ENCODE measurements at places on chromosomes 6 and 20.

DNA sequence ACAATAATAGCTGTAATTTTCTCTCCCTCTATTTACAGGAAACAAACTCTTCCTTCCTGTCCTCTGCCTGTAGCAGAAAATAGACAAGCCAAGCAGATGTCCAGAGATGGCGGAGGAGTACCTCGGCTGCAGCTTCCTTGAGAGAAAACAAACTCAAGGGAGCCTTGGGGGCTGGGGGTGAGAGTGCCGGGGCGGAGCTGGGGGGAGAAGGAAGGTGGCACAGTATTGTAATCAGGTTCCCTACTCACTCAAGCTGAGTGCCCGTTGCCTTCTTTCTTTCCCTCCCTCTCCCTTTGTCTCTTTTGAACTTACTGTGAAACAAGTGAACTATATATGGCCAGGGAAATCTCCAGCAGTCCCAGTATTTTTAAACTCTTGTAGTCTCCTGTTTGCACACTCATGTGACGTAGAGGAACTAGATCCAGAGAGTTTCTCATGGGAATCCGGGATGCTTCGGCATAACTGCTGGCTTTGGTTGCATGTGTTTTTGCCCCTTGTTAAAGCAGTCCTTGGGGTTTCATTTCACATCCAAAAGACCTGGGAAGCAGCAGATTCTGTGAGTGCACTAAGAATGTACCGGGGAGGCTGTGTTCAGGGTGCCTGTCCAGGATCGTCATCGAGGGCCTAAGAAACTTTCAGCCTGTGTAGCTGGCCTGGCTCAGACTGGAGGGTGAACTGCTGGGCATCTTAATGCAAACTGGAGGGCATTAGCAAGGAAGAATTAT is 44.6 kb upstream of the HDDC2 start:
- no peak for DNase-seq

DNA sequence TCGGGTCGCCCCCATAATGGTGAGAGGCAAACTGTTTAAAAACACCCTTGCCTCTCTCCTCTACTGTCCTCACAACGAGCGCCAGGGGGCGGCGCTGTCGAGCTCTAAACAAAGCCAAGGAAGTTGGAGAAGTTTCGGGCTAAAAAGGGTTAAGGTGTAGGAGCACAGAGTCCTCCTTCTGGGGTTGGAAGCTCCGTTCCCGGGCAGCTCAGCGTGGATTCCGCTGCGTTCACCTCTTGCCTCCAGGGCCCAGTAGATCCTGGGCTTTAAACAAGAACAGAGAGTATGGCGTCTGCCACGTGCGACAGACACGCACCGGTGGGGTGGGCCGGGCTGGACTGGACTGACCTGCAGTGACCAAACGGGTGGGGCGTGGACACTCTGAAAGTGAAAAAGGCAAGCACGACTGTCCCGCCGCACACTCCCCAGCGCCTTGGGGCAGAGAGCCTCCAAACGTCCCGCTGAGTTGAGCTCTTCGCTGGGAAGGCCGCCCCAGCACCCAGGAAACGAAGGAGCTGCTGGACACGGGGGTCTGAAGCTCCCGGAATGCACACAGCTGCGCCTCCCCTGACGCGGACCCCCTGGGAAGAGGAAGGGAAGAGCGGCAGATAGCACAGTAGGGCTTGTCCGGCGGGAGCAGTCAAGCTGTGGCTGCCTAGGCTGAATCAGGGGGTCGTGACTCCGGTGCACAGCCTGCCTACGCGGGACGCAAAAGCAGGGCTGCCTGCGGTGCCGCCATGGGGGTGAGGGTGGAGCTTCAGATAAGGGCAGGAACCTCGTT is 1.6 kb upstream of the THBD start:
- peak; percentile 87 for DNase-seq

DNA sequence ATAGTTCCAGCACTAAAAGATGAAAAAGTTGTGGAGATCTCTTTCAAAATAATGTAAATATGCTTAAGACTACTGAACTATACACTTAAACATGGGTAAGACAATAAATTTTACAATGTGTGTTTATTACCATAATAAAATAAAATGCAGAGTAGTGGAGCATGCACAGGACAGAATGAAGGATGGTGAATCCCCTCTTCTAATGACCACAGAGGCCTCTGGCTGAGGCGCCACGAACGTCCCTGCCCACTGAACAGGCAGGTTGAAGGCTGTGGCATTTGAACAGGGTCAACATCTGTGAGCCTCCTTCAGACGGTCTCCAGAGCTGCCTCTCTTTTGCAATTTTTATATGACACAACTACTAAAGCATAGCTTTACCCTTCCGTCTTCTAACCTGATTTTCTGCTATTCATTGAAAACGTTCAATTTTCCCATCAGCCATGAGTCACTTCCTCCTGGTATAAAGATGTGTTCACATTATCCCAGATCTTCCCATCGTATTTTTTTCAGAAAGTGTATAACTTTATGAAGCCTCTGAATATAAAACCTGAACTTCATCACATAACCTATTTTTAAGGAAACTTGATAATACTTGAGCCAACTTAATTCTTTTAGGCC is 37.8 kb downstream of the ADGRF4 start:
- no peak for DNase-seq

- DNase-seq: no peak
Observed at GRCh38 chr6:141203902-141204575, 928.7 kb upstream of the GJE1 start.

- peak; percentile 4 for DNase-seq
Observed at GRCh38 chr6:3887150-3887700, 38.1 kb downstream of the FAM50B start.

DNA sequence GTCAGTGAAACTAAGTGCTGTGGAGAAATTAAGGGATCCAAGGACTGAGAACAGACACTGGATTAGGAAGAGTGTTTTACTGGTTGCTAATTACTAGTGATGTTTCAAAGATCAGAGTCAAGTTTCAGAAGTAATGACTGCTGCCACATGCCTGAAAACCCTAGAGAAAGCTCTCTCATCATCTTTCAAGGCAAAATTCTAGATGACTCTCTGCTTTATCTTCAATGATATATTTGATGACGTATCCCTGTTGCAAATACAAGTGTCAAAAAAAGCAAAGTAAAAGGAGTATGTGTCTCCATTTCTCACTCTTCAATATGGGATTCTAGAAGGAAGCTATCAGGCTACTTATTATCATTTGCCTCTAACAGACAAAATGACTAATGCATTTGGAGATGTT is 38.0 kb downstream of the HMGCLL1 start:
- no peak for DNase-seq

GRCh38 chr6:42104095-42104803 is 38.2 kb downstream of the C6orf132 start:
- DNase-seq: peak; percentile 82

- DNase-seq: no peak
Observed at GRCh38 chr6:110265273-110265672, 85.0 kb downstream of the CDC40 start.

DNA sequence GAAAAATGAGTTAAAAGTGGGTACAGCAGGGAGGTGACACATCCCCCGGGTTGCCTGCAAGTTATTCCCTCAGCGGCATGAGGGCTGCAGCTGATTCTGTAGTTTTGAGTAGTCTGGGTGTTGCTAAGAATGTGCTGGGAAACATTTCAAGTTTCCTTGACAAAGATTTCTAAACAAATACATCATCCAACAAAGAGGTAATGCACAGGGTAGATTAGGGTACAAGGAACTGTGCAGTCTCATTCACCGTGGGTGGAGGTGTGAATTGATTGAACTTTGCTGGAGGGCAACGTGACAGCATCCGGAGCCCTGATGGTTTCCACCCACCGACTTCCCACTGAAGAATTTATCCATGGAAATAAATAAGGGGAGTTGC is 21.8 kb downstream of the CASS4 start:
- no peak for DNase-seq

DNA sequence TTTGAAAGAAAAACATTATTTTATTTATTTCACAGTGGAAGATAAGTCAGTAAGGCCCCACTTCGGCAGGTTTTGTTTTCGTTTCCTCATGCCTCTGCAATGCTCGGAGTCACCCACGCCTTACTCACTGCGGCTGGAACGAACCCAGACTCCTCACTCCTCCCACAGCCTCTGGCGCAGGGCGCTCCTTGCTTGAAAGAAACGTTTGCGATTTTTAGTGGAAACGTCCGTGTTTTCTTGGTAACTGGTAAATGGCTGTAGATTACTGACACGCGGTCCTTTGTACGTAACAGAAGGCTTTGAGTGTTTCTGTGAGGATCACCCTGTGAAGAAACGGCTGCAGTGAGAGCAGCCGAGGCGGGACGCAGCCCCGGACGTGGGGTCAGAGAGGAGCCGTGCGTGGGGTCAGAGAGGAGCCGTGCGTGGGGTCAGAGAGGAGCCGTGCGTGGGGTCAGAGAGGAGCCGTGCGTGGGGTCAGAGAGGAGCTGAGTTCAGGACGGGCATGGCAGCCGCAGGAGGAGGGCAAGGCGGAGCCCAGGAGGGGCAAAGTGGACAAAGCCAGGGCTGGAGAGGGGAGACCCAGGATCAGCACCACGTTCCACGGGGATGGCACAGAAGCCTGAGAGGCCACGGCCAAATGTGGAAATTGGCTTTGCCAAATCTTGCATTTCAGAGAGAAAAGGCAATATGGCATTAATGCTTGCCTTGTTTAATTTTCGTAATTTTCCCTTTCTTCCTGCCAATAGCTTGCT is 198.6 kb upstream of the THBS2 start:
- no peak for DNase-seq

- no peak for DNase-seq
Observed at GRCh38 chr6:83893024-83893423, 33.5 kb downstream of the CYB5R4 start.

- DNase-seq: peak; percentile 99
Observed at GRCh38 chr6:26043384-26044139, 43.7 kb upstream of the HFE start.

DNA sequence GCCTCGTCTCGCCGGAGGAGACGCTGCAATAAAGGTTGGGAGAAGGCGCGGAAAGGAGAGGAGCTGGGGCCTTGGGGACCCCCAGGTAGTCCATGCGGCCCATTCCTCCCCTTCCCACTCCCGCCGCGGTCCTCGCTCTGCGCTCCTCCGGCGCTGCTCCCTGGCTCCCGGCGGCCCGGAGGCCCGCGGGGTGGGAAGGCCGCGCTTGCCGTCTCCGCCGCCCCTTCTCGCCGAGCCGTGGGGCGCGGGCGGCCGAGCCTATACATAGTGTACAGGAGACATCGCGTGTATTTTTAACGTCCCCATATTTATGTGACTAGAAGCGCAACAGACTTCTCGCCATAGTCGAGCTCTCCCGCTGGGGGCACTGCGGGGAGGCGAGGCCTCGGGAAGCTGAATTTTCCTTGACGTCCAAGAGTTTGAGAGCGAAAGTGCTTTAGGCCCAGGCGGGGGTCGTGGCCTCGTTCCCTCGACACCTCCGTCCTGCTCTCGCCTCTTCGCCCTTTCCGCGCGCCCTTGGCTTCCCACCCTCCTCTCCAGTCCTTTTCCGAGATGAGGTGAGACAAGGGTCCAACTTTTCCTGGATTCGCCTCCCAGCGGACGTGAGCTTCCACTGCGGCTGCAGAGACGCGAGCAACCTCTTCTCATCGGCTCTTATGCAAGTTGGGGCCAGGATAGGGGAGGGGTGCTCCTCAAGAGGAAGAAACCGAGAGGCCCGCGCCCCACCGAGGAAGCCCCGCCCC is 29.0 kb downstream of the SLC12A5 start:
- peak; percentile 37 for DNase-seq

- peak; percentile 91 for DNase-seq
Observed at GRCh38 chr6:26595669-26596269, 984 bp upstream of the ABT1 start.
